ENCODE measurements at places on chromosomes 16 and 17.

- no peak for DNase-seq
Observed at GRCh38 chr17:77706938-77707337, 251.6 kb upstream of the TNRC6C start.

GRCh38 chr16:53433509-53433908 lies 762 bp upstream of the RBL2 start:
- DNase-seq: no peak

- DNase-seq: no peak
Observed at GRCh38 chr16:73149334-73149733, 101.4 kb upstream of the ZFHX3 start.

- no peak for DNase-seq
Observed at GRCh38 chr16:3992297-3993051, 112.0 kb upstream of the CREBBP start.

GRCh38 chr16:72932050-72932449 lies 115.9 kb downstream of the ZFHX3 start:
- DNase-seq: no peak

GRCh38 chr17:76188213-76189016 lies 47.4 kb upstream of the FOXJ1 start:
- DNase-seq: no peak

DNA sequence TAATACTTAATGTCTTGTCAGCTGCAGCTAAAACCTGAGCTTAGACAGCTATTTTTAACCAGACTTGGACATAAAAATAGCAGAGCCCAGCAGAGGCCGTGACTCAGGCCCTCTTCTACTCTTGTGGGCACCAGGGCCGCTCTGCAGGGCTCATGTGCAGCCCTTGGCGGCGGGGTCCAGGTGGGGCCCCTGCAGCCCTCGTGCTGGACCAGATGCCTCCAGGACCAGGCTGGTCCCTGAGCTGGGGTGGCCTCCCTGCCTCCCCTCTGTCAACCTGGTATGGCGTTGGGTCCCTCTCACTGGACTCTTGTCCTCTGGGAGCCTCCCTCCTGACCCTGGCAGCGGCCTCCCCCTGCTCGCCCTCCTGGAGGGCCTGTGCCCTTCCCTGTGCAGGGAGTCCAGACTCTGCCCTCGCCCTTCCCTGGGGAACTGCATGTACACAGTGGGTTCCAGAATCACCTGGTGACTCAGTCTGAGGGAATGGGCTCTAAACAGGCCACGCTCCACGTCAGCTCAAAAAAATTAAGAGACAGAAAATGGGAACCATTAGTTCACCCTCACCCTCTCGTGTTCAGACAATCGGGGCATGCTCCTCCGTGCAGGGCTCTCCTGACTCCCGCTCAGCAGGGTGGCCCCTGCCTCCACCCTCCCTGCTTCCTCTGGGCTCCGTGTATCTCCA lies 9.7 kb downstream of the CDK5R1 start:
- DNase-seq: no peak

- DNase-seq: no peak
Observed at GRCh38 chr17:6775871-6776405, at the start of gene FBXO39. Gene FBXO39 (plus strand): TSS chr17:6776215. CDS start chr17:6779869, 3,654 bp downstream.

- DNase-seq: no peak
Observed at GRCh38 chr17:79974566-79975497, 60.8 kb downstream of the TBC1D16 start.

GRCh38 chr17:82802075-82802780 lies 37.6 kb downstream of the ZNF750 start:
- DNase-seq: no peak

GRCh38 chr16:28538733-28539596 lies at the start of gene NUPR1:
Gene NUPR1 (minus strand): TSS chr16:28538974. CDS start chr16:28538907, 67 bp downstream.
- DNase-seq: peak; percentile 82

- no peak for DNase-seq
Observed at GRCh38 chr16:8489580-8489979, 100.7 kb downstream of the TMEM114 start.

DNA sequence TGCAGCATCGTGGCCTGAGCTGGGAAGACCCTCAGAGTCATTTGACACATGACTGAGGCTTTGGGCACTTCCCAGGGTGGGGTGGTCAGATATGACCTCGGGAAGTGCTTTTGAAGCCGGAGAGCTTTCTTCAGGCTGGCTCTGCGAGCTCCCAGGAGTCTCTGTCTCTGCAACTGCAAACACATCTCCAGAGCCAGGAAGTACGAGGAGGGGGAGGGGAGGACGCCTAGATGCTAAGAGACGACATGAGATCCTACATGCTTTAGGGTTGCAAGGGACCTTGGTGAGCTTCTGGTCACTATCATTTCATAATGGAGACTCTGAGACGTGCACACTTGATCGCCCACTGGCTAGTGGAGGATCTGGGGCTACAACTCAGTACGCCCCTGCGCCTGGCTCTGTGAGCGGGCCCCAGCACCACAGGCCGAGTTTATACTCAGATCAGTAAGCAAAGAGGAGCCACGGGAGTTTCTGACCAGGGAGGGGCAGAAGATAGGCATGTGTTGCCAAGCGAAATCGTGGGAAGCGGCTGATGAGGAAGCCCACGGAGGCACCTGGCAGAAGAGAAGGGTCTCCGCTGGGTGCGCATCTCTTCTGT lies 527 bp upstream of the MGAT5B start:
- DNase-seq: no peak

DNA sequence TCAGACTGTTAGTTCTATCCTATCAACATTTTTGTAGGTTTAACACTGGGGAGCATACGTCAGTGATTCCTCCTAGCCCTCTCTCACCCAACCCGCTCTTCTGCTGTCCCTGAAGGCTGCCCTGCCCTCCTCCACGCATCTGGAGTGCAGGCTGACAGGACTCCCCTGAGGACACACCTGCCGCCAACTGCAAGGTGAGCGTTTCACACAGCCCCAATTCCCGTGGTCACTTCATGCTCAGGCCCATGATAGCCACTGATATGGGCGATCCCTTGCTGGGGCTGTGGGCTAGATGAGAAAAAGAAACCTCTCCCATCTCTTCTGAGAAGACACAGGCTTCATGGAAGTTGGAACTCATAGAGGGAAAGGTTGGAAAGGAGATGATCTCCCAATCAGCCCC lies 91.0 kb downstream of the KCNJ12 start:
- no peak for DNase-seq

GRCh38 chr17:77318491-77319210 lies 177.9 kb downstream of the SEC14L1 start:
- DNase-seq: no peak

- no peak for DNase-seq
Observed at GRCh38 chr16:23784811-23785447, 30.1 kb downstream of the CHP2 start.

DNA sequence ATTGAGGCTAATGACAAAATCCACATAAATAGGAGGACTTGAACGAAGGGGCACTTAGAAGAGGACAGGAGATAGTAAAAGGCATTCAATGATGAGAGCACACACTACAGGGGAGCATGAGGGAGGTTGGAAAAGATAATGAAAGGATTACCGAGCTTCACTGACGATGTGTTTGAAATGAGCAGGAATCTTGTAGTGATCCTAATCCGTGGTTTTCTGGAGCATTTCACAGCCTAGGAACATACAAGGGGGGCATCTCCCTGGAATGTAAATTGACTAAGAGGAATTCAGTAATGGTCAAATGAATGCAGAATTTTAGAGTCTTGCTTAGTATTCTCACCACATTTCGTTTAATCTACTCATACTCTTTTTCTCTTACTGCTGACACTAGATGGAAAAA lies 5.2 kb downstream of the ATMIN start:
- no peak for DNase-seq

DNA sequence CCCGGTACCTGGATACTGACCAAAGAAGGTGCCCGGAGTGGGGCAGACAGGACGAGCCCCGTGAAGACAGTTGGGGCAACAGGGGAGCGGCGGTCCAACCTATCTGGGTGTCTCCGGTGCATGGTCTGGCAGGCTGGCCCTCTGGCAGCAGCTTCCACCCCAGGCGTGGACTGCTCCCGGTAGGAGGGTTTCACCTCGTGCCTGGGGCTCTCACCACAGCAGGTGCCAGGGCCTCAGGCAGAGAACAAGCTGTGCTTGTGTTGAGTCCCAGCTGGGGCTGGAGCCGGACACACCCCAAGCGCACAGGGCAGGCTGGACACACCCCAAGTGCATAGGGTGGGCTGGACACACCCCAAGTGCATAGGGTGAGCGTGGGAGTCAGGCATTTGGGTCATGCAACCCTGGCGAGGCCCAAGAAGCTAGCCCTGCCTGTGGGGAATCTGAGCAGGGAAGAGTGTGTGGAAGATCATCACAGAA lies 1.5 kb upstream of the FBXL16 start:
- DNase-seq: no peak

- peak; percentile 88 for DNase-seq
Observed at GRCh38 chr16:70428178-70428998, 10.5 kb downstream of the ST3GAL2 start.

DNA sequence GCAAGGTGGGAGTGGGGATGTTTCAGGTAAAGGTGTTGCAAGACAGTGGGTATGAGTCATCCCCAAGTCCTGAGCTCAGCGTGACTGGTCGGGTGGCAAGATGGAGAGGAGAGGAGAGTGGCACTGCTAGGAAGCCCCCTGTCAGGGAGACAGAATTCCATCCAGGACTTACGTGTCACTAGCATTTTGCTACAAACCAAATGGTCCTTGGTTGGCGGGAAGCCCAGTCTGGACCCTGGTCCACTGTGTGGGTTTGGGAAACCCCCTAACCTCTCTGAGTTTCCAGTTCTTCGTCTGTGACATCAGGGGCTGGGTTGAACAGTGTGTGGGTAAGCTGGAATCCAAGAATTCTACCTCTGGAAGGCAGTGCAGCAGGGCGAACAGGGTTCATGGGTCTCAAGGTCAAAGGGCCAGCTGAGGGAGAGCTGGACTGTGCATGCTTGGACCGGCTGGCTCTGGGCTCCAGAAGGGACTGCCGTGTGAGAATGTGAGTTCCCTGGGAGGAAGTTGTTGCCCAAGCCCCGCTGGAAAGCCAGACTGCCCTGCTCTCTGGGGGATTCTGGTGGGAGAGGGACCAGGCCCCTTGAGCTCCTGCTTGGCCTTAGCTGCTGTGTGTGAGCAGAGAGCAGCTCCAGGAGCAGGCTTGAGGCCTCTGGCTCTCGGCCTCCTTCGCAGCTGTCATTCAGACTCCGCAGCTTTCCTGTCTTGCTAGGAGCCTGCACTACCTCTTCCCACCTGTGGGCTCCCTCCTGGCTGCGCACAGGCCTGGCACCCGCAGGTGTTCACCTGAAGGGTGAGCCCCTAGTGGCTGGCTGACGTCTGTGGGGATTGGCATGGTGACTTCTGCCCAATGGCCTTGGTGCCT lies 84.6 kb downstream of the NT5M start:
- DNase-seq: no peak

DNA sequence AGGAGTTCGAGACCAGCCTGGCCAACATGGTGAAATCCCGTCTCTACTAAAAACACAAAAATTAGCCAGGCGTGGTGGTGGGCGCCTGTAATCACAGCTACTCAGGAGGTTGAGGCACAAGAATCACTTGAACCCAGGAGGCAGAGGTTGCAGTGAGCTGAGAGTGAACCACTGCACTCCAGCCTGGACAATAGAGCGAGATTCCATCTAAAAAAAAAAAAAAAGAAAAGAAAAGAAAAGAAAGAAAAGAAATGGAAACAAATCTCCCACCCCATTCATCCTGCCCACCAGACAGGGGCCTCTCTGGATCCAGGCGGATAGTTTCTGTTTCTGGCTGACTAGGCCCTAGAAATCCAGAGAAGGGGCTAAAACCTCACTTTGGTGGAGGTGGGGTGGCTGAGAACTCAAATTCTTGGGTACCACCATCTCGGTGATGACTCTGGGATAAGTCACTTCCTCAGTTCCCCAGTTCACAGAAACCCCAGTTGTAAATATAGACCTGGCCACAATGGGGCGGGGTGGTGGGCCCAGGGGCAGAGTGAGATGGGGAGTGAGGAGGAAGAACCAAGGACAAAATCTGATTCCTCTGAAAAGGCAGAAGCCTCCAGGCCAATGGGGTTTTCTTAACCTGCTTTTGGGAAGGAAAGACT lies 22.2 kb downstream of the SOCS1 start:
- DNase-seq: no peak

GRCh38 chr17:59007995-59008394 lies 98.7 kb downstream of the TRIM37 start:
- DNase-seq: no peak

- no peak for DNase-seq
Observed at GRCh38 chr17:4772235-4772613, 538 bp downstream of the TM4SF5 start.

DNA sequence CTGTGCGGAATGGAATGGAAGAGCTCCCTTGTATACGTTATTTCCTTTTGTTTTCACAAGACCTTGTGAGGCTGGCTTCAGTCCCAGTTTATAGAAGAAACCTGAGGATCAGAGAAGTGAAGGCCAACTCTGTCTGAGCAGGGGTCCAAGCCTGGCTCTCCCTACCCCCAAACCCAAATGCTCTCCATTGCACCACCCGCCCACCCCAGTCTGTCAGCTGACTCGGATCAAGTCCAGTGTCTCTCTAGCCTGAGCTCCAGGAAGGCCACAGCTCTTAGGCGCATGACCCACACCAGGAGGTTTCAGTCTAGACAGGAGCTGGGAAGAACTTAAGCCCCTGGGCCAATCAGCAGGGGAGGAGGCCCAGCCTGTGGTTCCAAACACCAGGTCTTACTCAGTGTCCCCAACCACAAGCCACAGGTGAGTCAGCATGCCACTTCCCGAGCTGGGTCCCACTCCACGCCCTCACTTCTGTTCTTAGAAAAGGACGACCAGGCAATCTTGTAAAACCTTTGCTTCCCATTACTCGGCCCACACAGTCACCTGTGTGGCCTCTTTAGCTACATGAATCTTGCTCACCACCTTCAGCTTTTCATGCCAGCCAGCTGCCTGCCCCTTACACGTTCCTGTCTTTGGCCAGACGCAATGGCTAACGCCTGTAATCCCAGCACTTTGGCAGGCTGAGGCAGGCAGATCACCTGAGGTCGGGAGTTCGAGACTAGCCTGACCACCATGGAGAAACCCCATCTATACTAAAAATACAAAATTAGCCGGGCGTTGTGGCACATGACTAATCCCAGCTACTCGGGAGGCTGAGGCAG lies 27.8 kb downstream of the TK2 start:
- DNase-seq: no peak

DNA sequence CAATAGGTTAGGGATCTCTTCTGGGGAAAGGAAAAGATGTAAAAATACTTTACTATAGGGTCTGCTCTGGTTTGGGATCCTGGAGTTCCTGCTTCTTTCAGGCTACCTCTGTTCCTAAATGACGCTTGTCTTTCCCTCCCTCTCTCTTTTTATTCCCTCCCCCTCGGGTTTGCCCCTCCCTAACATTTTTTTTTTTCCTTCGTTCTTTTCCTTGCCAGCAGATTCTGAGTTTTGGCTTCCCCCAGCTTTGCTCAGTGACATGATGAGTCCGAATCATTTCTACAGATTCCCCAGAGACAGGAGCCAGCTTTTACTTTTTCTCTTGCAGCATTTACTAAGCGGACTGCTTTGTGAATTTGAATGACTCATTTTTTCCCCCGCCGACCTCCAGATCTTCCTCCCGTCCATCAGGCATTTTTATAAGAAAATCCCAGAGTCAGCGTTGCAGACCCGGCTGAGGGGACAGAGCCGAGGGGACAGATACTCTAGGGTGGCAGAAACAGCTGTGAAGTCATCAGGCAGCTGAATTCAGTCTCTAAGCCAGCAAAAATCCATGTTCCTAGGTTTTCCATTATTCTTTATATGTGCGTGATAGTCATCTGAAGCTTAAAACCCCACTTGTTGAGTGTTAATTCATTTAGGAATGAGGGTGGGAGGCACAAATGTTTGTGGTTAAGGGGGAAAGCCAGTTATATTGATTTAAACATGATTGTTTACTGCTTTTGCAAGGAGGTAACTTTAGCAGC lies at the start of gene TMEM100:
TSS of gene TMEM100 (minus strand) at position 123 of the 746 bp plus-strand sequence. CDS start 1,794 bp downstream, outside the sequence.
- DNase-seq: peak; percentile 27
